ENCODE measurements at places on chromosomes 1 and 21.

- no peak for DNase-seq
Observed at GRCh38 chr1:202587859-202588485, 122.3 kb downstream of the SYT2 start.

DNA sequence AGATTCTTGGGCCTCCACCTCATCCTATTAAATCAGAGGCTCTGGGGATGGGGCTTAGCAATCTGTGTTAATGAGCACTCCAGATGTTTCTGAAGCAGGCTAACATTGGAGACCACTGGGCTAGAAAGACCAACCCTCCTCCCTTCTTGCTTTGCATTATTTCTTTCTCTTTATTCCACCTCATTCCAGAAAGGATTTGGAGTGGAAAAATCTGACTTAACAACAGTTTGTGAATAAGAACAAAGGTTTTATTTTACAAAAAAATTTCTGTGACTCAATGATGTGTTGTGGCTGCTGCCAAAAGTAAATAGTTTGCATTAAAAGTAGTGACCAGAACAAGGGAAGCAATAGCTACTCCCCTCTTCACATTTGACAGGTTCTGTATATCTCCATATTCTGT lies 79.4 kb downstream of the TGFB2 start:
- DNase-seq, result no peak

DNA sequence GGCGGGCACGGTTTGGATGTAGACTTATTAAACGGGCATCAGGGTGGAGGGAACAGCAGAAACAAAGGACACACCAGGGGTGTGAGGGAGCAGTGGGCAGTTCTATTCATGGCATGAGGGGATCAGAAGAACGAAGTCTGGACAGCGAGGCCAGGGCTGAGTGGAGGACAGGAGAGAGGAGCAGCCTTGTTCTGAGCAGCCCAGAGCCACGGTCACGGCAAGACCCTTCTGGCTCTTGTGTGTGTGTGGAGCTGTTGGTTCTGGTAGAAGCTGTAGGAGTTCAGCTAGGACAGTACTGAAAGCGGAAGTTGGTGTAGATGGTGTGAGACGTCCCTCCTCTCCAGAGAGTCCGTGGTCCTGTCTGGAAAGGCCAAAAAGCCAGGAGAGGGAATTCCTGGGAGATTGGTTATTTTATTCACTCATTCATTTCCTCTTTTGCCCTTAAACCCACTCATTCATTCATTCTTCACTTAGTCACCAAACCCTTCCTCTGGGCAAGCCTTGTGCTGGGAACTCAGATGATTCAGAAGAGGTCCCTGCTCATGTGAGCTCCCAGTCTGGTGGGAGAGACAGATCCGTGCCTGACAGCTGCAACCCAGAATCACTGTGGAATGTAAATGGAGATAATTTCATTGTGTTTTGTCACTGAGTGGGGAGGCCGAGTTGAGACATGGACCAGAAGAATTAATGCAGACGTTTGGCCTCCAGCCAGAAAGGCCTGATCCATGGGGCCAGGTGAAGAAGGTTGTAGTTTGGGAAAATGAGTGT lies 4.1 kb upstream of the ACOT11 start:
- DNase-seq, result no peak

GRCh38 chr1:114831276-114831994 lies 23.2 kb upstream of the SYCP1 start:
- no peak for DNase-seq

- DNase-seq, result no peak
Observed at GRCh38 chr21:42453224-42453985, 42.6 kb downstream of the RSPH1 start.

GRCh38 chr1:228282329-228283042 lies 74.6 kb downstream of the OBSCN start:
- no peak for DNase-seq

DNA sequence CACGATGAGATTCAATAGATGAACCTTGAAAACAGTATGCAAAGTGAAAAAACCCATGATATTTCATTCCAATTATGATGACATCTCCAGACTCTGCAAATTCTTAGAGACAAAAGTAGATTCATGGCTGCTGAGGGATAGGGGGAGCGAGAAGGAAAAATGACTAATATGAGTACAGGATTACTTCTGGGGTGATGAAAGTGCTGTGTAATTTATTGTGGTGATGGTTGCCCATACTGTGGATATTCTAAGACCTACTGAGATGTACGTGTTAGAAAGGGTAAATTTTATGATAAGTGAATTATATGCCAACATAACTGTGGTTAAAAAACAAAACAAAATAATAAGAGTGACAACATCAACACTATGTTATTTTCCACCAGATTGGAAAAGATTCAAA lies 18.9 kb upstream of the RGS7 start:
- DNase-seq, result no peak

DNA sequence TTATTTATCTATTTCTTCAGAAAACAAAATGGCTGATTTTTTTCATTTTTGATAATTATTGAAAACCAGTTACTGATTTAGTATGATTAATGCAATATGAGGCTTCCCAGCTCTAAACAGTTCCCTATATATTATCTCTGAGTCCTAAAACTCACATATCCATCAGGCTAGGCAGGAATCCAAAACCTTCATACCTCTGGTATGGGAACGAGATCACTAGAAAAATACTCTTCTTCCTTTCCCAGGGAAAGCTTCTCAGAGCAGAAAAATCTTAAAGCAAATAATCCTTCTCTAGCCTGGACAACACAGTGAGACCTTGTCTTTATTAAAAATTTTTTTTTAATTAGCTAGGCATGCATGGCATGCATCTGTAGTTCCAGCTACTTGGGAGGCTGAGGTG lies 42.5 kb downstream of the KDM5B start:
- no peak for DNase-seq

- DNase-seq, result no peak
Observed at GRCh38 chr1:38917337-38917736, 24.3 kb downstream of the RHBDL2 start.

GRCh38 chr1:5955479-5955977 lies 36.7 kb downstream of the NPHP4 start:
- DNase-seq, result no peak

GRCh38 chr1:111813440-111814304 lies 58.0 kb downstream of the DDX20 start:
- DNase-seq, result no peak

- DNase-seq, result no peak
Observed at GRCh38 chr1:201356701-201357100, 20.8 kb downstream of the TNNT2 start.

- no peak for DNase-seq
Observed at GRCh38 chr1:78731674-78732073, 82.0 kb downstream of the IFI44 start.

GRCh38 chr1:220691053-220691684 lies 1.0 kb downstream of the C1orf115 start:
- DNase-seq, result no peak

DNA sequence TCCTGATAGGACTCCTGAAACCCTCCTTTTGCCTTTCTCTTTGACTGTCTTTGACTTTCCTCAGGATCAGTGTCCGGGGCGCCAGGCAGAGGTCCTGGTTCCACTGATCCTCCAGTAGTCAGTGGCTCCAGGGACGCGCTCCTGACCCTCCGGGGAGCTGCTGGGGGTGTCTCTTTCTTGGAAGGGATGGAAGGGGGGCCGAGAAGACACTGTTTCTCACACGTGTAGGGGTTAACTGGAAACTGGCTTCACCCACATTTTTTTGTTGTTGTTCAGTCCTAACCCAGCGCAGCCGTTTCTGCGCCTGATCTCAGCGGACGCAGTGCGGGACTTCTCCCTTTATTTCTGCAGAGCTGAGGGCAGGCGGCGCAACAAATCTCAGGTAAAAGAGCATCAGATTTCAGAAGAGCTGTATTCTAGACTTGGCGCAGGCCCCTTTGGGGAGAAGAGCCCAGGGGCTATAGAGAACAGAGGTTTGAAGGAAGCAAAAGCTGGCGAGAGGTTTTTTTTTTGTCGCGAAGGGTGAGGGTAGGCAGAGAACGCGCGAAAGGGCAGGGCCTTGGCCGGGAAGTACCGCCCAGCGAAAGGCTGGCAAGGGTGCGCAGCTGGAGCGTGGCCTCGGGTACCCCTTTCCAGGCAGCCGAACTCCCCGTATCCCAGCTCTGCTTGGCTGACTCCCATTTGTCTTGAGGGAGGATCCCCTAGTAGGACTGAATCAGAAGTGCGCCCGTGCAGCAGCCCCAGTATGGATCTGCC lies 4.3 kb upstream of the LHX9 start:
- no peak for DNase-seq
